Tibial nerve (tissue), 4 donors: ENCODE measurements at places on chromosomes 3 and 15.

GRCh38 chr15:59169251-59169708, 37.4 kb upstream of the LDHAL6B start:
- DNase-seq = no peak

GRCh38 chr3:126104028-126104635, 20.2 kb upstream of the SLC41A3 start:
- DNase-seq = no peak

DNA sequence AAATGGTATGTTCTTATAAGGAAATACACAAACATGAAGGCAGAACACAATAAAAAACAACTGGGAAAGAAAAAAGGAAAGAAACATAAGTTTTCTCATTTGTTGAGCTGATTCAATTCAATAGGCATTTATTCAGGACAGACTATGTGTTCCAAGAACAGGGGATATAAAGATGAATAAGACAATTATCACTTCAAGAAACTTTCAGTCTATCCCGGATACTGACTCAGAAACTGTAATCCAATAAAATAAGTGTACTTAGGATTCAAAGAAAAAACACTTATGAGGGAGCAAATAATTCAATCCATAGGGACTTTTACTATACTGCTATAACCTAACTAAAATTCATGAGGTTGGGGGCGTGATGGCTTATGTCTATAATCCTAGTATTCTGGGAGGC, 3.5 kb upstream of the POPDC2 start:
- DNase-seq = no peak

DNA sequence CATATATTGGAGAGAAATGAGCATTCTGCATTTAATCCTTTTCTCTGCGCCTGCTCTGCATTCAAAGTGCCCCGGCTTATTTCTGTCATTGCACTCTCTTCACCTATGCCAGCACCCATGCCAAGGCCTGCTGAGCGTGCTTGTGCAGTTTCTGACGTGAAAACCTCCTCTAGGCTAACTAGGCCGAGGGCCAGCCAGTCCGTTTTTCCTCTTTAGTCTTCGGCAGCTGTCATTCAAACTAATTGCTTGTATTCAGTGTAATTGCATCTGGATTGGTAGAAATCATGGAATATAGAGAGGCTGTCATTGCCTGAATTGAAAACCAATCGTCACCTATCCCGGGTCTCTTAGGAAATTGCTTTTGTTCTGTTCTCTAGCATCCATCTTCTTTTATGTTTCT, 94.0 kb downstream of the ARPP21 start:
- no peak for DNase-seq

GRCh38 chr15:76169018-76169417, 109.2 kb downstream of the TMEM266 start:
- DNase-seq = no peak

- DNase-seq = no peak
Observed at GRCh38 chr3:195595785-195596531, 12.2 kb upstream of the APOD start.

GRCh38 chr3:166785876-166786275, 594.2 kb downstream of the ZBBX start:
- DNase-seq = no peak

GRCh38 chr3:13879102-13879945, 547 bp downstream of the WNT7A start:
- DNase-seq = no peak

DNA sequence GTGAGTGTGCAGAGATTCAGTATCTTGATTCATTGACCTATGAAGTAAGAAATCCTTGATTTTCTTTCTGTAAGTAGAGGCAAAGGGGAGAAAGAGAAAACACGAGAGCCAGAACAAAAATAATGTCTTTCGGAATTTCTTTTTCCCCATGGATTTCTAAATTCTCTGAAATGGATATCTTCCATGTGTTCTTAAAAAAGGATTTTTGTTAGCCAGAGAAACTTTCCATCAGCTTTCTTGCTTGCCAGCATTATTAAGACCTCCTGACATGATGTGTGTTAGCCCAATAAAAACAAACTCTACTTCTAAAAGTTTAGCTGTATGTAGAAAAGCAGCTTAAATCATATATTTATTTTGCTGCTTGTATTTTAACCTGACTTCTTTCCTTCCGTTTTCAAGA, 122.3 kb upstream of the AADACL2 start:
- no peak for DNase-seq
